ENCODE measurements at places on chromosomes 3 and 15. TPM values are rescaled to one million over a fixed set of nuclear protein-coding genes. Genes with fewer than 3 reads are reported as not detected.

Gene COL7A1
- total RNA-seq = 2.6 TPM

Gene ERICH6
- not detected for total RNA-seq

Gene ZIC4
- not detected for total RNA-seq

Gene SLCO2A1
- 15.1 TPM for total RNA-seq

Gene CLDN11
- 15.8 TPM for total RNA-seq

Gene CLDN16
- total RNA-seq = not detected

Gene STOML1
- 23.5 TPM for total RNA-seq

Gene DOCK3
- 2.7 TPM for total RNA-seq

Gene MINDY2
- 30.0 TPM for total RNA-seq

Gene CCR8
- total RNA-seq = not detected

DNA sequence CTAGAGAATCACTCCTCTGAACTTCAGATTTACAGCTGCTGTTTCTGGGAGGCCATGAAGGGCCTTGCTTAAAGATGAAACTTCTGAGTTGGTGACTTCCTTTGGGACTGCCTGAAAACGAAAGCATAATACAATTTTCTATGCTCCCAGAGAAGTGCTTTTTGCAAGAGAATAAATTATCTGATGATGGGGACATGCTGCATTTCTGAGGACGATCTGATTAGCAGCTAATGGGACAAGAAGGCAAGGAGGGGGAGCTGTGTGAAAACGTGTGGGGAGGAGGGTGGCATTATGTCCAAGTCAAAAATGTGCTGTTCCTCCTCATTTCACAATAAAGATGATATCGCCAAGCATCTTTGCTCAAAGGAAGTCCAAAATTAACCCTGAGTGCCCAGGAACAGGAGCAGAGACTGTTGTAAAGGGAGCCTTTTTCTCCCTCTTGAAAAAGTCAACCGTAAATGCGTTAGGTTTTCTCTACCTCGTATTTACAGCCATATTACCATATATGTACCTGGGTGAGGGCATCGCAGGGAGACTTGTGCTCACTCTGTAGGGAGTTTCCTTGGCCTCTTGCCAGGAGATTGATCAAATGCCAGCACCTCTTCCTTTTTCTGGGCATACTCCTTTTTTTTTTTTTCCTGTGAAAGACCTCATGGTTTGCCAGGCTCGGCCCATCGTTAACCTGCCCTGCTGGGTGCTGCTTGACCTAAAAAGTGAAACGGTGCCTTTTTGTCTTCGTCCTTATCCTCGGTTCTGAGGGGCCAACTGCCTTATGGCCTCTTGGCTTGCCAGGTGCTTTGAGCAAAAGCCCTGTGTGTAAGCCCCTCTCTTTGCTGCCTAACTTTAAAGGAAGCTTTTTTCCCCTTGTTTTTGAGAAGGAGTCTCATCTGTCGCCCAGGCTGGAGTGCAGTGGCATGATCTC is 11.5 kb downstream of the ITPR1 start:
- H3K4me3 ChIP-seq = peak overlapping the region; percentile 14
- H3K27ac ChIP-seq = peak overlapping the region; percentile 62
- DNase-seq = no peak

GRCh38 chr15:76011627-76012551 is at the start of gene NRG4:
TSS of gene NRG4 (minus strand) at chr15:76012424. CDS start at chr15:76011230, 1,194 bp downstream.
- no peaks in the 10 kb centered on the region for H3K36me3 ChIP-seq
- no peaks in the 10 kb centered on the region for H3K4me1 ChIP-seq
- H3K27me3 ChIP-seq = no peaks in the 10 kb centered on the region
- DNase-seq = no peak
- no peak within 1 kb of the TSS for H3K4me3 ChIP-seq

DNA sequence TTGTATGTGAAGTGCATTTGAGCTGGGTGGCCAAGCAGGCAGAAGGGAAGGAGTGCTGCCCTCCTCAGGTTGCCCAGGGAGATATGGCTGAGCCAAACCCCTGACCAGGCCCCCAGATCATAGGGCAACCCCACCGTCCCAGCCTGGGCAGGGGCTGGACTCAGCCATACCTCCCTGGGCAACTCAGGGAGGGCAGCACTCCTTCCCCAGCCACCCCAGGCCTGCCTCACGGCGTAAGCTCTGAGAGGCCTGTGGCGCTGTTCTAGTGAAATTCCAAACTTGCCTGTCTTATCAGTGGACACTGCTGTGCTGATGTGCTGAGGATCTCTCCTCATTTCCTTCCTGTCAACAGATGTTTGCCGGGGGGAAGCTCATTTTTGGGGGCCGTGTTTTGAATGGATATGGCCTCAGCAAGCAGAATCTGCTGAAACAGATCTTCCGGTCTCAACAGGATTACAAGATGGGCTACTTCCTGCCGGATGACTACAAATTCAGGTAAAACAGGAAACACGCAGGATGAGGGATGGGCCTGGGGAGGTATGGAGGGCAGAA is 57.6 kb upstream of the FGD5 start:
- no peak overlapping the region for H3K27ac ChIP-seq
- no peaks in the 10 kb centered on the region for H3K4me1 ChIP-seq
- no peaks in the 10 kb centered on the region for H3K27me3 ChIP-seq
- no peaks in the 10 kb centered on the region for H3K36me3 ChIP-seq

DNA sequence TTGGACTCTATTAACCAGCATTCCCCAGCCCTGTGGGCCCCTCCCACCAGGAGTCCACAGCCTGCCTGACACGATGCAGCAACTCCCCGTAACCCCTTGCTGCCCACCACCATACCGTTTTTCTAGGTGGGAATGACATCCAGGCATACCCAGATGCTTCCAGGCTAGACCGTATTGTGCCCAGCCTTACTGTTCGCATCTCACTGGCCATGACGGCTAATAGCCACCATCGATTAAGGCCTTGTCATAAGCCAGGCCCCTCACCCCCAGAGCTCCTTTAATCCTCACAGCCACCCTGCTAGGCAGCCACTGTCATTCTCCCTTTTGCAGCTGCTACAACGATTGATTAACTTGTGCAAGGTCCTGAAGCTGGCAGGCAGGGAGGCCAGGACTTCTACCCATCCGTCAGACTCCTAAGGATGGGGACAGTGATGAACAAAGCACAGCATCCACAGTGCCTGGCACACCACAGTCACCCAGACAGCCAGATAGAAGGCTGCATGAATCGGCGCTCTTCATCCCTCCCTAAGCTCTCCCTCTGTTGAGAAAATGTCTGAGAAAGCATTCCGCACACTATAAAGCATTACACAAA is 60.0 kb upstream of the FLNB start:
- peaks cover 56% of the 10 kb centered on the region for H3K4me1 ChIP-seq
- DNase-seq = no peak
- no peaks in the 10 kb centered on the region for H3K27me3 ChIP-seq

DNA sequence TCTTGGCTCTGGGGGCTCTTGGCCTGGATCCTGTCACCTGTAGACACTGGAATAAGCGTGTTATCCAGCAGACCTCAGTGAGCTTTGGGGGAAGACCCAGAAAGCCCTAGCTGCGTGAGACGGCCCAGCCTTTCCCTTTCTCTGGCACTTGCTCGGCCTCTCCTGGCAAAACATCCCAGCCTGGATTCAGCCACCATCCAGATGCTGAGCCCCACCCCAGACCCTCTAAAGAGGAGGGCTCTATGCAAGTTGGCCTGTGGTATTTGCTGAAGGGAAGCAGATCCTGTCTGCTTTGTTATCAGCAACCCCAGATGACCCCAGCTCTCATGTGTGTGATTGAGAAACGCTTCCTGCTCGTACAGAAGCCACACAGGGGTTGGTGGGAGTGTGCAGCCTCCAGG is 267.2 kb downstream of the FAM43A start:
- H3K36me3 ChIP-seq = no peaks in the 10 kb centered on the region
- H3K27ac ChIP-seq = peak overlapping the region; percentile 1
- no peak overlapping the region for H3K4me3 ChIP-seq
- H3K4me1 ChIP-seq = no peaks in the 10 kb centered on the region
- H3K27me3 ChIP-seq = no peaks in the 10 kb centered on the region

GRCh38 chr3:145869958-145870357 is 291.0 kb downstream of the PLOD2 start:
- H3K4me3 ChIP-seq = no peak overlapping the region
- DNase-seq = no peak
- no peak overlapping the region for H3K27ac ChIP-seq
- H3K4me1 ChIP-seq = no peaks in the 10 kb centered on the region
- no peaks in the 10 kb centered on the region for H3K36me3 ChIP-seq

DNA sequence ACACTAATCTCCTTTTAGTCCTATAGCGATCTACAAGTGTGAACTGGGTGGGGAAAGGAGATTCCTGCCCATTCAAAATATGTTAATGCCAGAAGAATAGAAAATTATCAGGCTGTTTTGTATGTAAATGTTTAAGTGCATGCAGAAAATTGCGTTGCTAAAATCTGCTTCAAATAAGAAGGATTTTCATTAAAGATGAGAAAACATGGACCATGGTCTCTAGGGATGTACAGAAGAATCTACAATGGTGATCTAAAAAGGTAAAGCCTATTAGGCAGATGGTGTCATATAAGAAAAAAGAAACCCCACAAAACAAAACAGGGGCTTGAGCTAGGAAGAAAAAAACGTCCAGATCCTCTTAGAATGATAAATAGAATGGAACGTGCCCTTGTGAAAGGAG is 287.5 kb upstream of the ROBO1 start:
- no peak for DNase-seq
- no peaks in the 10 kb centered on the region for H3K4me1 ChIP-seq

DNA sequence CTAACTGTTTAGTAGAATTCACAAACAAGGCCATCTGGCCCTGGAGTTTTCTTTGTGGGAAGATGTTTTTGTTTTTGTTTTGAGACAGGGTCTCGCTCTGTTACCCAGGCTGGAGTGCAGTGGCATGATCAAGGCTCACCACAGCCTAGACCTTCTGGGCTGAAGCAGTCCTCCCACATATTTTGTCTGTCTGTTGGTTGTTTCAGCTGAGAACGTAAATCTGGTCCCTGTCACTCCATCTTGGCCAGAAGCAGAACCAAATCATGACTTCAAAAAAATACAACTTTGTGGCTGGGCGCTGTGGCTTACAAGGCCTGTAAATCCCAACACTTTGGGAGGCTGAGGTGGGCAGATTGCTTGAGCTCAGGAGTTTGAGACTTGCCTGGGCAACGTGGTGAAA is 27.1 kb downstream of the MRAS start:
- peaks cover 28% of the 10 kb centered on the region for H3K36me3 ChIP-seq
- H3K4me1 ChIP-seq = peaks cover 63% of the 10 kb centered on the region

- no peaks in the 10 kb centered on the region for H3K4me1 ChIP-seq
- peak overlapping the region; percentile 63 for H3K27ac ChIP-seq
- H3K36me3 ChIP-seq = no peaks in the 10 kb centered on the region
- H3K4me3 ChIP-seq = no peak overlapping the region
- no peak for DNase-seq
Observed at GRCh38 chr3:58627941-58628340, 38.6 kb downstream of the FAM3D start.

DNA sequence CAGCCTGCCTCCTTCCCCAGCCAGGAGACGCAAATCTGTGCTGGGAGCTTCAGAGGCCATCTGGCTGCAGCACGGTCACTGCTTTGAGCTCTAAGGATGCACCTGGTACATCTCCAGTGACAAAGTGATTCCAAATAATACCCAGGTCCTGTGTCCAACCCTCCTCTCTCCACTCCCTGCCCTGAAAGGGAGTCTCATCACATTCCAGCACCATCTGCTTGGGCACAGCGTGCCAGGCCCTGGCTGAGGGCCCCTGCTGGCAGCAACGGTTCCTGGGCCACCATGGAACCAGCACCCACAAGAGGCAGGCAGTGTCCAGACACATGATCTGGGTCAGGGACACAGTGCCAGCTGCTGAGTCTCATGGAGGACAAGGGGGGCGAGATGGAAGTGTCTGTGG is 81.3 kb downstream of the MTHFS start:
- H3K36me3 ChIP-seq = no peaks in the 10 kb centered on the region
- no peak for DNase-seq
- no peak overlapping the region for H3K4me3 ChIP-seq
- H3K4me1 ChIP-seq = no peaks in the 10 kb centered on the region
- no peaks in the 10 kb centered on the region for H3K27me3 ChIP-seq
- no peak overlapping the region for H3K27ac ChIP-seq

- H3K36me3 ChIP-seq = no peaks in the 10 kb centered on the region
- no peak overlapping the region for H3K4me3 ChIP-seq
- no peaks in the 10 kb centered on the region for H3K27me3 ChIP-seq
- no peak overlapping the region for H3K27ac ChIP-seq
- DNase-seq = no peak
- no peaks in the 10 kb centered on the region for H3K4me1 ChIP-seq
Observed at GRCh38 chr3:177144922-177145321, 52.4 kb downstream of the TBL1XR1 start.

- H3K36me3 ChIP-seq = no peaks in the 10 kb centered on the region
- H3K27me3 ChIP-seq = no peaks in the 10 kb centered on the region
- no peak overlapping the region for H3K27ac ChIP-seq
- H3K4me1 ChIP-seq = no peaks in the 10 kb centered on the region
- DNase-seq = no peak
Observed at GRCh38 chr3:94373456-94373855, 310.6 kb downstream of the NSUN3 start.

GRCh38 chr3:99474776-99475175 is 163.6 kb upstream of the COL8A1 start:
- H3K4me3 ChIP-seq = no peak overlapping the region
- no peak for DNase-seq
- no peak overlapping the region for H3K27ac ChIP-seq
- no peaks in the 10 kb centered on the region for H3K4me1 ChIP-seq

DNA sequence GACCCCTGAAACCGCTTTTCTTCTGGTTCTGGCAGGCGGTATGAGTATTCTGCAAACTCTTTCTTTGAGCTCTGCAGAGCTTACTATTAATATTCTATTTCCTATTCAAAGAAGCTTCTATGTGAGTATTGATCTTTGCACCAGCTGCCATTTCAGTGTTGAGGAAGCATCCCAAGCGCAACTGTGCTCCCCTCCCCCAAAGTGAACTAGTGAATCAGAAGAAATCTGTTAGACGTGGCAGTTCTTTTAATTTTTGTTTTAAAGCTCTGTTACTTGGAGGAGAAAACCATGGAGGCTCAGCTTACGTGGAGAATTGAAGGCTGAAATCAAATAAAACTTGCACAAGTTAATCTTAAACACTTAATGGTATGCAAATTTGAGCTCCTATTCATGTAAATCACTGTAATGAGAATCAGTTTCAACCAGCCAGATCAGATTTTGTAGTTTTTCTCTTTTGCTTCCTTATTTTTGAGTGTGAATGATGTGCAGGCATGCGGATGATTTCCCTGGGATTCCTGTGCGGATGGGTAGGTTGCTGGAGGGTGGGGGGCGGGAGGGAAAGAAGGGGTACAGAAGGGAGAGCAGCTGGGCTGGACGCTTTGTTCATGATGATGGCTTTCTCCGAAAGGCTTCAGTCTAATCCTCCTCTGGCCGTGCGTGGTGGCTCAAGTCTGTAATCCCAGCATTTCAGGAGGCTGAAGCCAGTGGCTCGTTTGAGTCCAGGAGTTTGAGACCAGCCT is 16.1 kb upstream of the AGBL1 start:
- H3K27me3 ChIP-seq = no peaks in the 10 kb centered on the region
- no peak for DNase-seq
- H3K36me3 ChIP-seq = no peaks in the 10 kb centered on the region
- H3K4me3 ChIP-seq = no peak overlapping the region
- H3K27ac ChIP-seq = no peak overlapping the region

GRCh38 chr3:13823692-13824091 is 56.2 kb downstream of the WNT7A start:
- H3K4me3 ChIP-seq = no peak overlapping the region
- H3K27me3 ChIP-seq = no peaks in the 10 kb centered on the region
- H3K4me1 ChIP-seq = no peaks in the 10 kb centered on the region
- no peaks in the 10 kb centered on the region for H3K36me3 ChIP-seq

Data from right atrium auricular region (tissue), 2 donors.